ENCODE measurements at places on chromosomes 1 and 21.

DNA sequence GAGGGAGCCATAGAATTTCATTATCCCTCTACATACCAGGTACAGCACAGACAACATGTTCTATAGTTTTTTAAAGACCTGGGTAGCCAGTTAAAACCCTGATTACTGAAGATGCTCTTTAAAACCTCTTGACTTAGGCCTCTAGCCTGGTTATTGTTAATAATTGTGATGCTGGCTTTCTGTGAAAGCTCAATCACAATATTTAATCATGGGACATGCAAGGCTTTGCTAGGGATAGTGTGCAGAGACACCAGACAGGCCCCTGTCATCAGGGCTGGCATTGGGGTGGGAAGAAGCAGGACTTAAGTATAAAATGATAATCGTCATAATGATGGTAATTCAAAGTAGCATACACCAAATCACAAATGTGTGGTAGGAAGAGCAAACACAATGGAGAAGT, 274.4 kb downstream of the PTBP2 start:
- DNase-seq, result no peak

GRCh38 chr1:234400773-234401172, 27.5 kb downstream of the COA6 start:
- no peak for DNase-seq

GRCh38 chr1:147091801-147092200, 80.5 kb downstream of the PRKAB2 start:
- no peak for DNase-seq

GRCh38 chr1:41582004-41582325, 97.5 kb upstream of the EDN2 start:
- DNase-seq, result no peak

DNA sequence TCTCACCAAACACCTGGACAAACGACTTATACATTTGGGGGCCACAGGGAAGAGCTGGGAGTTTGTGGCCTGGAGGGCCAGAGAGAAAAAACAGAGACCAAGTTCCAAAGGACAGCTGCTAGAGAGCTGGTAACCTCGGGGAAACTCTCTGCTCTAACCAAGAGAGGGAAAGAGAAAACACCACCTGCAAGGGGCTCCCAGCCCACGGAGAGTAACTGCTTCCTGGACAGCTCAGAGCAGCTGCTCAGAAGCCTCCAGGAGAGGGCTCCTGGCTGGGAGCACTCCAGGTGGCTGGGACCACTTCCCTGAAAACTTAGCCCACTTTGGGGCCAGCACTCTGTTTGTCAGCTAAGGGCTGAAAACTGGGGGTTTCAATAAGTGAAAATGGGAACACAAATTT, 154.8 kb upstream of the GRIK3 start:
- DNase-seq, result no peak

DNA sequence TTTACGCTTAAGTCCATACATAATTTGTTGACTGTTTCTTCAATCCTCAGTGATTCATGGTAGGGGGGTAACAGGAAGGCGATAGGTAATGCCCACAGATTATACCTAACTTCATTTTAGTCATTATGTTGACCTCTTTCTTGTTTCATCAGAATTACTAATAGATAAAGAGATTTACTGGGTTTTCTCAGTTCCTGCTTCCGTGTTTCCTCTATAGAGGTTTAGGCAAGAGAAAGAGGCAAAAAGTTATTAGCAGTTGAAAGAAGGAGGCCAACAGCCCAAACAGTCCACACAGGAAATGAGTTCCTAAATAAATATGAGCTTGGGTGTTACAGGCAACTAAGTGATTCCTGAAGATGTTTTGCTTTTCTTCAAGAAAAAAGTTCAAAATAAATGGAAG, 17.9 kb upstream of the CLCA1 start:
- DNase-seq, result no peak

GRCh38 chr1:43172527-43172972, 420 bp downstream of the CFAP57 start:
- peak; percentile 69 for DNase-seq

GRCh38 chr1:153439273-153439672, 21.2 kb downstream of the S100A7 start:
- no peak for DNase-seq

- peak; percentile 5 for DNase-seq
Measured at GRCh38 chr1:53811414-53811851, 26.7 kb downstream of the NDC1 start.

DNA sequence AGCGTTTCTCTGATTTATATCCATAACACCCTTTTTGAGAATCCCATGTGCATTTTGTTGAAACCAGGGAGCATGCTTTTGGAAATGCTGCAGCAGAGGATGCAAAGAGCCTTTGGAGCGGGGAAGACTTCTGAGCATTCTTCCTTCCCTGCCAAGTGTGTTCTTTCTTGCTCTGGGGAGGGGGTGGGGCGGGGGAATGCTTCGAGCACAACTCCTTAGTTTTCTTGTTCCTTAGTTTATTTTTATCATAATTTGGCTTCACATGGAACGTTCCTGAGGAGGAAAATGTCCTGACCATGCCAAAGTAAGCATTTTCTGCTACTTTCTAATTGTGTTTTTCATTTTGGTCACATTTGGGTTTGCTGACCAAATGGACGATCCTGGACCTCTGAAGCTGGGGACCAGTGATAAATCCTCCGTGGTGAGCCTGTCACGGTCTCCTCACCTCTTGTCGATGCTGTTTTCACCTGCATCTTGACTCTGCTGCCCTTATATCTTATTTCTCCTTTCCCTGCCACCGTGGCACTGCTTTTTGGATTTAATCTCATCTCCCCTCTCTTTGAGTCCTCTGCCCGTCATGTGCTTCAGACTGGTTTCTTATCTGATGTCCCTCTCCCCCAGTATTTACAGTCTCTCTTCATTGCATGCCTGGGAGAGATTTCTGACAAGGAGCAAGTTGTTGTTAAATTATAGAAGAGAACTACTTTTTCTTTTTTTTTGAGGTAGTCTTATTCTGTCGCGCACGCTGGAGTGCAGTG, 2.4 kb downstream of the CTPS1 start:
- no peak for DNase-seq

GRCh38 chr1:85359874-85360721, 83.7 kb upstream of the BCL10 start:
- no peak for DNase-seq

GRCh38 chr21:46322351-46323226, 1.1 kb downstream of the C21orf58 start:
- DNase-seq, result no peak

DNA sequence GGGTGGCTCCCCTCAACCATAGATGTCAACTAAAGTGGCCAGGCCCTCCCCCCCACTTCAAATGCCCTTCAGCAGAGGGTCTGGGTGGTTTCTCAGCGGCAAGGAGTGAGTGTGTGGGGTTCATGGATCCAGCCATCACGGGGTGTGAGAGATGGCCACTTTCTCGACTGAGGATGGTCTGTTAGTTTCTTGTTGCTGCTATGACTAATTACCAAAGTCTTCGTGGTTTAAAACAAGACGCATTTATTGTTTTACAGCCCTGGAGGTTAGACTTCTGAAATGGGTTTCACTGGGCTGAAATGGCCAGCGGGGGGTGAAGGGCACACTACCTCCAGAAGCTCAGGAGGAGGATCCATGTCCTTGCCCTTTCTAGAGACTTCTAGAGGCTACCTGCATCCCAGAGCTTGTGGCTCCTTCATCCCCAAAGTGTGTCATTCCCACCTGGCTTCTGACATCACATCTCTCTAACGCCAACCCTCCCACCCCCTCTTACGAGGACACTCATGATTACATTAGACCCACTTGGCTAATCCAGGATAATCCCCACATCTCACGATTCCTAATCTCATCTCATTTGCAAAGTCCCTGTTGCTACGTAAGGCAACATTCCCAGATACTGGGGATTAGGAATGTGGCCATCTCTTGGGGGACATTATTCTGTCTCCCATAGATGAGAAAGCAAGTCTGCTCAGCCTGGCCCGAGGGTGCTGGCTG, 53.0 kb downstream of the EPHB2 start:
- DNase-seq, result no peak

Measured in iPS DF 19.7 (cell line).